ENCODE measurements at places on chromosomes 3 and 15.

DNA sequence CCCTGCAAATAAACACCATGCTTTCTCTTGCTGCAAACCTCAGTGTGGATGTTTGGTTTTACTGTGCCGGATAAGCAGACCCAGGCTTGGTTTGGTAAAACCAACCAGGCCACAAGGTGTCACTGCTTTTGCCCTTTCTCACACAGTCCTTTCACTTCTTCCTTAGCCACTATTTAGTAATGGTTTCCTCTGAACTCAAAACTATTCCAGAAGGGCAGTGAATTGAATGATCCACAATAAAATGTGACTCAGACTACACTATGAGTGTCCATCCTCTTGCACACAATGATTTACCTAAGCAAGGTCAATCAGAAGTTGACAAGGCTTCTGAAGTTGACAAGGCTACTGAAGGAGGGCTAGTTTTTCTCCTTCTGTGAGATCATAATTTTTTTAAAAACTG lies 552.4 kb upstream of the CCDC54 start:
- DNase-seq: no peak

- DNase-seq: no peak
These were observed 14.6 kb downstream of the LRIG1 start for GRCh38 chr3:66486202-66486601.

- no peak for DNase-seq
These were observed 289.3 kb upstream of the RORA start for GRCh38 chr15:61518191-61518950.

GRCh38 chr3:158810823-158811724 lies 9.2 kb downstream of the MFSD1 start:
- DNase-seq: no peak

- no peak for DNase-seq
These were observed 4.5 kb downstream of the INKA1 start for GRCh38 chr3:49807431-49808114.

- no peak for DNase-seq
These were observed 51.6 kb upstream of the BLM start for GRCh38 chr15:90665288-90666134.

DNA sequence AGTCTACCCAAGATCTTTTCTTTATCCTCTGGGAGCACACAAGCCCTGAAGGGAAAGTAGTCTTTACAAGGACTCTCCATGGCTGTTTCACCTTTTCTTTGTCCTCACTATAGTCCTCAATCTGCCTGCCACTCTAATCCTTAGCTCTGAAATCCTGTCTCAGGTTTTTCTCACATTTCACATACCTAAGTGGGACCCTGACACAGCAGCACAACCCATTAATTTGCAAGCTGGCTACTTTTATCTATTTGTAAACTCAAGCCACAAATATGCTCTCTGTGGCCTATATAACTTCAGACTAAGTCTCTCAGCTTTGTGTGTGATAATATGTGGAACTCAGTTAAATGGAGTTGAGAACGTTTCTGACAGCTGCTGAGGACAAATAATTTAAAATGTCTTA lies 19.8 kb downstream of the SIN3A start:
- no peak for DNase-seq

- DNase-seq: no peak
These were observed 109.6 kb downstream of the ADCY5 start for GRCh38 chr3:123339302-123339701.

DNA sequence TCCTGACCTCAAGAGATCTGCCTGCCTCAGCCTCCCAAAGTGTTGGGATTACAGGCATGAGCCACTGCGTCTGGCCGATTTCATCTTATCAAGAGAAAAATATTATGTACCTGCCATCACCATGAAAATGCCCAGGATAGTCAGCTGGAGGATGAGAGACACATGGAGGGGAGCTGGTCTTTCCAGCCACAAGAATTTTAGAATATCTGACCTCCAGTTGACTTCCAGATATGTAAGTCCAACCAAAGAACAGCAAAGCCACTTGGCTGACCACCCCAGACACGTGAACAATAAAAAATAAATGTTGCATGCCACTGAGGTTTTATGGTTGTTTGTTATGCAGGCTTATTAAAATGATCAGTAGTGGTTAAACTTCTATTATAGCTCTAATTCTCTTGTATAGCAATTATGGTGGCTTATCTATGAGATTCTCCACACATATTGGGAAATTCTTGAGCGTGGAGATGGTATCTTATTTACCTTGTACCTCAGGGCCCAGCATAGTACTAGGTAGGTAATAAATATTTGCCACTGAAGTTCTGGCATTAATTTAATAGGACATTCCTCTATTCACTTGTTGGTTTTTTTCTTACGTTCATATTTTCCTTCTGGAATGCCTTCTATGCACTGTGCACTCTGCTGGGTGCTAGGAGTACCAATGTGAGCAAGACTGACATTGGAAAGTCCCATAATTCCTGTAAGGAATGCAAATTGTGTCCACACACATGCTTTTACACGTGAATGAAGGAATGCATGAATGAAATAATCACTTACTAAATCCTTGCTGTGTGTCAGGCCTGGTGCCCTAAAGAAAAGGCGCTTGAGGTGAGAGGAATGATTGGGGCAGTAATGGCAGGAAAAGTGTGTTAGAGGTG lies 77.6 kb downstream of the EDEM1 start:
- no peak for DNase-seq

DNA sequence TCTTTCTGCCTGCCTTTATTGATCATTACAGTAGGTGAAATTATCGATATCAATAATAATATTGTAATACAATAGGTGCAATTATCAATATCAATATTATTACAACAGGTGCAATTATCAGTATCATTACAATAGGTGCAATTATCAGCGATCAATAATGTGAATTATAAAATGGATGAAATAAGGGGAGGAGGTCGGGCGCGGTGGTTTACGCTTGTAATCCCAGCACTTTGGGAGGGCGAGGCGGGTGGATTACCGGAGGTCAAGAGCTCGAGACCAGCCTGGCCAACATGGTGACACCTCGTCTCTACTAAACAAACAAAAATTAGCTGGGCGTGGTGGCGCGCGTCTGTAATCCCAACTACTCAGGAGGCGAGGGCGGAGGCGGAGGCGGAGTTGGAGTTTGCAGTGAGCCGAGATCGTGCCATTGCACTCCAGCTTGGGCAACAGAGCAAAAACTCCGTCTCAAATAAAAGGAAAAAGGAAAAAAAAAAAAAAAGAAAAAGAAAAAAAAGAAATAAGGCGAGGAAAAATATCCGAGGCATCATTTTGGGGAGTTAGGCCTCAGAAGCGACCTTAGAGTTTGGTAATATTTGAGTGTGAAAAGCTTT lies 611 bp upstream of the BNIP2 start:
- DNase-seq: peak; percentile 72

GRCh38 chr3:84974347-84974746 lies 15.6 kb downstream of the CADM2 start:
- DNase-seq: no peak

DNA sequence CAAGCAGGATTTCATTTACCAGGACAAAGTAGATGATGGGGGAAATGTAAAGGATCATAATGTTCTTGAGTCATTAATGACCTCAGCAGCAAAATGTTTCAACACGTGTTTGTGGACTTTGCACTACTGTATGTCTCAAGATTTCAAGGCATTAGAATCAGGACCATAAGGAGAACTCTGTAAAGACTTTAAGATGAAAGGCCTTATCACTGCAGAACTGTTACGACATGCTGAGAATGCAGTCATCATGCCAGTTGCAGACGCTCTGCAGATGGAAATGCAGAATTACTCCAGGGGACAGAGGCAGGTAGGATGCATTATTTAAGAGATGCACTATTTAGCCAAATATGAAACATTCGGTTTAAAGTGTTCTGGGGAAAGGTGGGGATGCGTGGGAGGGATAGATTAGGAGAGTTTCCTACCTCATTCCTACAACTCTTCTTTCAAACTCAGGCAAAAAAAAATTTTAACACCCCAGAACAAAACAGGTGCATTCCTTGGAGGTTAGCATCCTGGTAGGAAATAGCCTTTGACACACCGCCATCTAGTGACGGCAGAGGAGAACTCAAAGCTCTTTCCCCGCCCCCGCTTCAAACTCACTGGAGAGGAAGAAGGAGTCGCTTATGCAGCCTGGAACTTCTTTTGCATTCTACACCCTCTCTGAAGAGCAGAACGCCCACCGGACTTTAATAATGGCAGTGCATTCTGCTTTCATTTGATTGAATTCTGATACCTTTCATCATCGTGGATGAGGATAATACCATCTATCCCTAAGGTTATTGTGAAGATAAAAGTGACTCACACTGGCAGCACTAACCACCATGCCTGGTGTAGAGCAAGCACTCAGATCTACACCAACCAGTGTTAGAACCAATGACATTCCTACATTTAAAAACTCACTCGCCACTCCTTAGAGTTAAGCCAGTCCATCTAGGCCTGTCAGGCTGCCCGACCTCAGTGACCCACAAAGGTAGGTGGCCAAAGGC lies 43.1 kb upstream of the TOPAZ1 start:
- peak; percentile 61 for DNase-seq

DNA sequence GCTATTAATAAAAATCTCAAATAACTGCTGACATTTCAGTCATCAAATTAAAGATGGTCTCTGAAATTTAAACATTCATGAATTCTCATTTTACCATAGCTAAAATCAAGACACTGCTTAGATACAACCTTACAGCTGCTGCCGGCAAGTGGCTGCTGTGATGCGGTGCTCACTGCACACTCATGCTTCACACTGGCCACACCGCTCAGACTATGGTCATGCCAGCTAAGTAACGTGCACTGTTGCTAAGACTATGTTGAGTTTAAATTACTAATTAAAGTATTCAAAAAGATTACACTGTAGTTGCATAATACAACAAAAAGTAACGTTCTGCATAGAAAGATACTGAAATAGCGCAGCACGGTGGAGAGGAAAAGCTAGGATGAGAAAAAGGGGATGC lies 12.1 kb downstream of the ATP13A3 start:
- DNase-seq: no peak

GRCh38 chr3:11120091-11120805 lies 34.0 kb upstream of the HRH1 start:
- no peak for DNase-seq

DNA sequence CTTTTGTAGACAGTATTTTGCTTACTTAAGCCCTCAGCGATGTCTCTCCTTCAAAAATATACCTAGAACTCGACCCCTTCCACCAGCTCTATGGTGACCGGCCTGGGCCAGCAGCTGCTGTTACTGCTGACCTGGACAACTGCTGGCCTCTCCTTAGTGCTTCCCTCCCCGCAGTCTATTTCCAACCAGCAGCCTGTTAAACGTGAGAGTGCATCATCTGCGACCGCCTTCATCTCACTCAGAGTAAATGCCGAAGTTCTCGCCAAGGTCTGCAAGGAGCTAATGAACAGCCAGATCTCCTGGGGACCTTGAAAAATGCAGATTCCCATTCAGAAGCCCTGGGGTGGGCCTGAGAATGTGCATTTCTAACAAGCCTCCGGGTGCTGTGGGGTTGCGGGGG lies 86.7 kb downstream of the RPLP1 start:
- no peak for DNase-seq

GRCh38 chr15:38378161-38378560 lies 75.8 kb upstream of the FAM98B start:
- DNase-seq: no peak

DNA sequence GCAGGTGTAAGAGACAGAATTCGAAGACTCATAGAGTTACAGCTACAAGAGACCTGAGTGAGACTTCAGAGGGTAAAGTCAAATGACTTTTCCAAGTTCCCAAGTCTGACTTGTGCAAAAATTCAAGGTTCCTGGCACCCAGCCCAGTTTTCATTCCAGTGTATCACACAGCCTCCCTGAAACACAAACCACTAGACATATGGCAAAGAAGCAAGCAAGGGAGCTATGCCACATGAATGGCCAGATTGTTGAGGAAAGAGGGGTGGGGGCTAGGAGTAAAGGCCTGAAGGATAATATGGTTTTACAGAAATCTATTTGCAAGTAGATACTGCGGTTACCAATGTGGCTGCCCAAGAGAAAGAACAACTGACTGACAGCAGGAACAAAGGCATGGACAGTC lies 301.2 kb downstream of the MECOM start:
- no peak for DNase-seq

DNA sequence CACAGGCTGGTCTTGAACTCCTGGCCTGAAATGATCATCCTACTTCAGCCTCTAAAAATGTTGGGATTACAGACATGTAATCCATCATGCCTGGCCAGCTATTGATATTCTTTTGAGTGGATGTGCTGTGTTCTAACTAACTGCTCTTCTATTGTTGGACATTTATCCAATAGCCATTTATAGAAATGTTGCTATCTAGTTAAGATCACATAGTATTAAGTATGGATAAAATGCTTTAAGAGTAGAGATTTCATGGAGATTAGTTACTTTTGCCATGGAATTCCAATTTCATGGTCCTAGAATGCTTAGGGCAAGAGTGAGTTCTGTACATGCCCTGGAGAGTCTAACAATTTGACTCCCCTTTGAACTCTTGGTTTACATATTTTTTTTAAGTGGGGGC lies 10.9 kb downstream of the FAM81A start:
- no peak for DNase-seq

DNA sequence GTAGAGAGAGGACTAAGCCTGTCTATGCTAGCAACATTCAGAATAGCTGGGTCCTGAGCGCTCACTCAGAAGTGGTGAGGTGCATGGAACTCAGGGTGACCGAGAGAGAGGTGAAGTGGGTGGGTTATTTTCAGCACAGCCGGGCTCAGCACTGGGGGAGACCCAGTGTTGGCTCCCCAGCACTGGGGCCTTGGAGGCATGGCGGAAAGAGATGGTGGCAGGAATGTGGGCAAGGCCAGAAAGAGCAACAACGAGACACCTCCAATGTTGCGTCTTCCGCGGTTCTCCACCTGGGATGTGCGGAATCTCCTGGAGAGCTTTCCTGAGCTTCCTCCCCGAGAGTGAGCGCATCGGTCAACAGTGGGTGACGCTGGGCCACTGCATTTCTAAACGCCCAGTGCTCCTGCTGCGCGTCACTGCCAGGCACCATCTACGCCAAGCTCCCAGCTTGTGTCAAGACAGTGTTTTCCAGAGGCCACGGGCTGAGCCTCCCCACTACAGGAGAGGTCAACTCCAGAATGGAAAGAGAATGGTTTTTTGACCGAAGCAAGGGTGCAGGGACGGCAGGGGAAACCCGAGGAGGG lies 148.4 kb downstream of the ADAMTS17 start:
- no peak for DNase-seq

- no peak for DNase-seq
These were observed 208.9 kb upstream of the COL8A1 start for GRCh38 chr3:99429502-99429901.

DNA sequence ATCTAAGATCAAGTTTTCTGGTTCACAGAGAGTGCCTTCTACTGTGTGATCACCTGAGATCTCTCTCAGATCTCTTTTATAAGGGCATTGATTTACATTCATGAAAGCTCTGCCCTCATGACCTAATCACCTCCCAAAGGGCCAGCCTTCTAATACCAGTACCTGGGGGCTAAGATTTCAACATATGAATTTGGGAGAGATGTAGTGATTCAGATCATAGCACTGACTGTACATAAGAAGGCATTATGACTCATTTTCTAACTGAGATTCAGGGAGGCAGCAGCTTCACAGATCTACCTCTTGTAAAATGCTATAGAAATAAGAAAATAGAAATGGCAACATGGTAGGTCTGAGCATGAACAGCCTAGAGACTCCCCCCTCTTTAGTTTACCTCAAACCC lies 39.6 kb downstream of the VGLL3 start:
- no peak for DNase-seq
